ENCODE measurements at places on chromosomes 11 and 22.

GRCh38 chr22:45312856-45313255 is 3.1 kb downstream of the FAM118A start:
- no peak for DNase-seq

- DNase-seq: no peak
Measured at GRCh38 chr11:123448823-123449222, 18.8 kb downstream of the GRAMD1B start.

- no peak for DNase-seq
Measured at GRCh38 chr22:36106910-36107309, 53.6 kb downstream of the APOL3 start.

- peak; percentile 52 for DNase-seq
Measured at GRCh38 chr11:123640677-123641494, 13.5 kb downstream of the SCN3B start.

GRCh38 chr11:10522921-10523320 is 18.1 kb downstream of the RNF141 start:
- no peak for DNase-seq

GRCh38 chr11:121426476-121427399 is 25.4 kb upstream of the SORL1 start:
- DNase-seq: peak; percentile 26

DNA sequence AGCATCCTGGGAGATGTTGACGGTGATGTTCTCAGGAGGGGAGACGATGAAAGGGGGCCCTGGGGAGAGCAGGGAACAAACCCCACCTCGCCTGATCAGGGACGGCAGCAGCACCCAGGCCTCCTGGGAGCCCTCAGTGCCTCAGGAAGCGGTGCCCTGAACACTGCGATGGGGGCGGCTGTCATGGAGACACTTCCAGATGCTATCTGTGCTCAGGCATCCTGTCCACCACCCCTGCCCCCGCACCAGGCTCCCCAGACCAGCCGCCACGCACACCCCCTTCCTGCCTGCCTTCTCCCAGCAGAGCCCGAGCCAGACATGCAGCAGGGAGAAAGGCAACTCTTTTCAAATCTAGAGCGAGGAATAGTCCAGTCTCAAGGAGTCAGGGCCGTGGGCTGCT is 20.6 kb downstream of the IGSF9B start:
- no peak for DNase-seq

DNA sequence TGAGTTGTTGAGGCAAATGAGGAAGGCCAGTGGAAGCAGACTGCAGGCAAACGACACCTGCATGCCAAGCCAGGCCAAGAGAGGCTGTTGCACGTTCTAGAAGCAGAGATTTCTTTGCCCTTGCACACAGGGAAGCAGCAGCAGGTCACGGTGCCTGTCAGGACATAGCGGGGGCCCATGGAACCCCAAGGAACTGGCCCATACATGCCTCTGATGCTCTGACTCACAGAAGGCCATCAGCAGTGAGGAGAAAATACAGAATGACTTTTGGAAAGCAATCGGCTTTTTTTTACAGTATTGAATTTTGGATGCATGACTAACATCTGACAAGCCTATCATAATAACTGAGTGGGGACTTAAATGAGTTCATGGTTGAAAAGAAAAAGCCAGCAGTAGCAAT is 123.9 kb downstream of the MPPED1 start:
- DNase-seq: no peak

DNA sequence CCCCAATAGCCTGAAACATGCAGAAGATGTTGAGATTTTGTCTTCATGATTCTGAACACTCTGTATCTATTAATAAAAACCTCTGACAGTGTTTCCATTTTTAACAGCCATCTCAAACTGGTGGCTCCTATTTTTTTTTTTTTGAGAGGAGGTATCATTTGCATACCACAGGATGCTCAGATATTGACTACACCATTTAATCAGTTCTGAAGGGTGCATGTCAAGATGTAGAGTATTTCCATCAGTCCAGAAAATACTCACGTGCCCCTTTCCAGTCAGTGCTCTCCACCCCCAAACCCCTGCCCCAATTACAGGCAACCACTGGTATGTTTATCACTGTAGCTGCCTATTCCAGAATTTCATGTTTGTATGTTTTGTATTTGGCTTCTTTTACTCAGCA is 85.3 kb upstream of the SORL1-AS1 start:
- DNase-seq: no peak

- DNase-seq: no peak
Measured at GRCh38 chr11:82843057-82843795, 57.0 kb downstream of the PRCP start.

DNA sequence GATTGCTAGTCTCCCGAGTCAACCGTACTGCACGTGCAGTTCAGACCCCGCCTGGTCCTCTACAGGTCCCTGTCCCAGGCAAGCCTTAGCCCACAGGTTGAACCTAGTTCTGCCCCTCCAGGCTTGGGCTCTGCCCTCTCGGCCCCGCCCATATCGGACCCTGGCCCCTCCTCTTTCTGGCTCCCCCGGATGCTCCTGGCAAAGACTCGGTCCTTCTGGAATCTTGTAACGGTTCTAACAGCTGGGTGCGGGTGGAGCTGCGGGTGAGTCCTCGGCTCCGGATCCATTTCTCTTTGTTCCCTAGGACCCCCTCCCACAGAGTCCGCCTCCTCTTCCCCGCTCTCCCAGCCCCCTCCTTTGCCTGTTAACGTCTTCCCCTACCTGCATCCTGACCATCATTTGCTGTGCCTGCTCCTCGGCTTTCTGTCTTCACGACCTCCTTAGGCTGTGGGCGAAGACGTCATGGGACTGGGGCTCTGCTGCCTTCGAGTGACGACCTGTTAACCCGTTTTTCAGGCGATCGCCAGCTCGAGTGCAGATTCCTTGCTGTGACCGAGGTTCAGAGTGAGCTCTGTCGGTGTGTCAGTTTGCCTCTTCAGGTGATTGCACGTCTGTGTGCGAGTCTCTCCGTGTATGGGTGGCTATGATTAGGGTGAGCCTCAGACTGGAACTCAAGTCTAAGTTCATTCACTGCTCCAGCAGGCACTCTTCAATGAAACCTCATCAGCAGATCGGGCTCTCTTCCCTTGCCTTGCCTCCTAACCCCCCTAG is at the start of gene DNHD1:
TSS of gene DNHD1 (plus strand) at position 212 of the 771 bp plus-strand sequence. CDS start 936 bp downstream, outside the sequence.
- DNase-seq: no peak

GRCh38 chr11:59676205-59676604 is 7.4 kb upstream of the PATL1 start:
- no peak for DNase-seq

GRCh38 chr22:26082866-26083265 is 86.4 kb upstream of the SEZ6L start:
- no peak for DNase-seq

DNA sequence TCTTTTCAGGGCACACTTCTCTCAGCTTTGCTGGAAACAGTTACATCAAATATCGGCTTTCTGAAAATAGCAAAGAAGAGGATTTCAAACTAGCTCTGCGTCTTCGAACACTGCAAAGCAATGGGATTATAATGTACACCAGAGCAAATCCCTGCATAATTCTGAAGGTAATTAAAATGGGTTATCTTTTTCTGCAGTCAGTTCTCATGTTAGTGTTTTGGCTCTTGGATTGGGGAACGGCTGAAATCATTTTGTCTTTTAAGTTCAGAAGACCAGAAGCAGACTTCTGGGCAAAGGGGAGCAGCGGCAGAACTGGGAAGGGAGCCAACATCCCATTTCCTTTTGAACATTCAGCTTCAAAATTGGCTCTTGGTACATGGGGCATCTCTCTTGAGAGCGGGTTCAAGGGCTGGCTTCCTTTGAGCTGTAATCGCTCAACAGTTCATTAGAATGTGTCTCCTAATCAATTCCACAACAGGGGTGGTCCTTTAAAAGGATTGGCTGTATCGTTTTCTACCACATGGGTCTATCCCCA is 110.2 kb upstream of the MTNR1B start:
- DNase-seq: no peak

DNA sequence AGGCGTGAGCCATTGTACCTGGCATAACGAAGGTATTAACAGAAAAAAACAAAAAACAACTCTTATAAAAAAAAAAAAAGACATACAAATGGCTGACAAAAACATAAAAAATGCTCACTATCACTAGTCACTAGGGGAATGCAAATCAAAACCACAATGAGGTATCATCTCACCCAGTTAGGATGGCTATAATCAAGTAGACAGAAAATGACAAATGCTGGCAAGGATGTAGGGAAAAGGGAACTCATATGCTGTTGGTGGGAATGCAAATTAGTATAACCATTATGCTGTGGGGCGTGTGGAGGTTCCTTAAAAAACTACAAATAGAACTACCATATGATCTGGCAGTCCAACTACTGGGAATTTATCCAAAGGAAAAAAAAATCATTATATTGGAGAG is 17.0 kb downstream of the THY1 start:
- no peak for DNase-seq

GRCh38 chr11:24588081-24588480 is 91.2 kb downstream of the LUZP2 start:
- no peak for DNase-seq

- DNase-seq: no peak
Measured at GRCh38 chr11:111528557-111528956, 12.0 kb upstream of the LAYN start.

GRCh38 chr11:101582989-101583250 is 887 bp downstream of the TRPC6 start:
- no peak for DNase-seq

DNA sequence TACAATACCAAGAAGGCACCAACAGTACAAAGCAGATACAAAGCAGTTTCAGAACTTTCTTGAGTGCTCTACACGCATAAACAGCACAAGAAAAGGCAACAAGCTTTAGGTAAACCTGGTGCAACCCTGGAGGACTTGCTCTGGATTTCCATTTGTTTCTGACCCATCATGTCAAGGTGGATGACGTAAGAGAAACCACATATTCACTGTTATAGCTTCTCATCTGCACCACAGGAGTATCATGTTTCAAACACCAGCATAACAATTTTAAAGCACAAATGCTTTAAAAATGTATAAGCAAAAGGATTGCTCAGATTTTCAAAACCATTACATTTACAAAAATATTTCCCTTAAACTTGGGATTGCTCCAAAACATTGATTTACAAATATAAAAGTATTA is 25.0 kb upstream of the YPEL1 start:
- DNase-seq: no peak

DNA sequence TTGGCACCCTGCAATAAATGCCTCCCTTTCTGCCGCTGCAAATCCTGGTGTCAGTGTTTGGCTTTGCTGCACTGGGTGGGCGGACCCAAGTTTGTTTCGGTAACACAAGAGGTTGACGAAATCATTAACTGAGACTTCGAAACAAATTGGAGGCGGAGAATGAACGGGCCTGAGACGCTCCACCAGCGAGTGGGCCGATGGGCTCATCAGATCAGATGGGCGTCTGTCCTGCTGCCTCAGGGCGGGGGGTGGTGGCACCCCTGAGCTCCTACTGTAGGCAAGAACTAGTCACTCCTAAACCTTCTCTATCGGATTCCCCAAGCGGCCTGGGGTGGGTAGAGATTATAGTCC is 918 bp upstream of the CAPN5 start:
- DNase-seq: no peak

DNA sequence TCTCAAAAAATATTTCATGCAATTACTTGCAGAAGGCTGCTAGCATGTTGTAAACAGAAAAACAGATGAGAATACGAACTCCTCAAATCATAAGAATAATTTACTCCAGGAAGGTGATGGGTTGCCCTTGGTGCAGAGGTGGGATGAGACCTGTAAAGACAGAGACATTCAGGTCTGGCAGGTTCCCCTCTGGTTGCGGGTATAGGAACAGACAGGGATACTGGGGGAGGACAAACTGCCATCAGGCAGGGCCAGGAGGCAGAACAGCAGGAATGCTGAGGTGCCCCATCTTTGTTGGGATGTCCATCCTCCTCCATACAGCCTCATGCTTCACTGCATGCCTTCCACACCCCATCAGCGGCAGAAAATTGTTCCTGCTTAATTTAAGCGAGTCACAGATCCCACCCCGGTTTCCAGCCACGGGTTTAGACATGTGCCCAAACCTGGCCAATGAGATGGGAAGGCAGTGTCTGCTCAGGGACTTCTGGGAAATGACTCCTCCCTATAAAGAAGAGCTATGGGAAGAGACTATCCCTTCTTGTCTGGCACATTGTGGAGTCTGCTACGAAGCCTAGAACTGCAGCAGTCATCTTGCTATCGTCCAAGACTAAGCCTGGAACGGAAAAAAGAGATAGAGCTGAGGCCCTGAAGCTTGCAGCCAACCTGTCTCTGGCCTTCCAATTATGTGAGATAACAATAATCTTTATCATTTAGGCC is 23.1 kb upstream of the IRAG1 start:
- no peak for DNase-seq

DNA sequence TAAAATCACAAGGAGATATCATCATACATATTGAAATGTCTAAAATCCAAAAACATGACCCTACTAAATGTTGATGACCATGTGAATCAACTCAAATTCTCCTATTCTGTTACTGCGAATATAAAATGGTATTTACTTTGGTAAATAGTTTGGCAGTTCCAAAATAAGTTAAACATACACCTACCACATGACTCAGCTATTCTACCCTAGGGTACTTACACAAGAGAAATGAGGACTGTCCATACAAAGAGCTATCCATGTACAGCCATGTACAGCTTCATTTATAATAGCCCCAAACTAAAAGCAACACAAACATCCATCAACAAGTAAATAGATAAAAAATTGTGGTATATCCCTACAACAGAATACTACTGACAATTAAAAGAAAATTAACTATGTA is 346.1 kb upstream of the TENM4 start:
- no peak for DNase-seq

GRCh38 chr11:84590106-84590505 is 1037.0 kb downstream of the DLG2 start:
- no peak for DNase-seq

GRCh38 chr11:98564233-98564632 is 456.5 kb upstream of the CNTN5 start:
- DNase-seq: no peak

- DNase-seq: peak; percentile 45
Measured at GRCh38 chr22:22156716-22157347, 87.8 kb upstream of the VPREB1 start.

DNA sequence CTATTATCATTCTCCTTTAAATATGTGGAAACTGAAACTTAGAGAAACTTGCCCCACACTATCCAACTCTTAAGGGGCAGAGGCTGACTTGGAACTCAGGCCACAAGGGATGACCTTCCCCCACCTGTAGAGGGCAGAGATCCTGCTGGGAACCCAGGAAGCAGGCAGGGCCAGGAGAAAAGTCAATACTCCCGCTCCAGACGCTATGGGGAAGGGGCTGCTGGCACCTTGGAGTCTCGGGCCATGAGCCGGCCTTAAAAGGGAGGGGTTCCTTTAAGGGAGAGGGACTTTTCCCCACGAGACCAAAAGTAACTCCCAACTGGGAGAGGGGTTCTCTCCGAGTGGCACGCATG is 620 bp upstream of the ANO5 start:
- DNase-seq: no peak

DNA sequence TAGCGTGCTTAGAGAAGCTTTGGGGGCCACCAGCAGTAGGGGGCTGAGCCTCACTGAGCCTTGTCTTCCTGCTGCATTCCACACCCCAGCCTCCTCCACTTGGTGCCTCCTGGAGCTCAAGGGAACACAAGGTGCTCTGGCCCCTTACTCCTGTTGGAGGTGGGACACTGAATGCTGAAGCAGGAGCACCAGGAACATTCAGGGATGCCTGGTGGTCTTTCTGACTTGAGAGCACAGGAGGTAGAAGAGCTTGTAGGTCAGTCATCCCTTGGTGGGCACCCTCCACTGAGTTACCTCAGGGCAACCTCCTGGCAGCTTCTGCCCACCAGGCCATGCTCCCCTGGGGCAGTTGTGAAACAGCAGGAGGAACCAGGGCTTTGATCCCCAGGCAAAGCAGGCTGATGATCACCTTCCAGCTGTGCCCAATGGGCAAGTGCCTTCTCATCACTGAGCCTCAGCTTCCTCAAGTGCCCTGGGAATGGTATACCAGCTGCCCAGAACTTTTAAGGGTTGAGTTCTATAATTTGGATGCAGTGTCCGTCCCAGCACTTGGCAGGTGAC is 50.1 kb downstream of the CABIN1 start:
- DNase-seq: no peak

Data from neural crest cell (in vitro differentiated cells).